ENCODE measurements at places on chromosomes 2 and 18.
A peak's percentile ranks its signal among the peaks of the same experiment; 100 is the strongest.

DNA sequence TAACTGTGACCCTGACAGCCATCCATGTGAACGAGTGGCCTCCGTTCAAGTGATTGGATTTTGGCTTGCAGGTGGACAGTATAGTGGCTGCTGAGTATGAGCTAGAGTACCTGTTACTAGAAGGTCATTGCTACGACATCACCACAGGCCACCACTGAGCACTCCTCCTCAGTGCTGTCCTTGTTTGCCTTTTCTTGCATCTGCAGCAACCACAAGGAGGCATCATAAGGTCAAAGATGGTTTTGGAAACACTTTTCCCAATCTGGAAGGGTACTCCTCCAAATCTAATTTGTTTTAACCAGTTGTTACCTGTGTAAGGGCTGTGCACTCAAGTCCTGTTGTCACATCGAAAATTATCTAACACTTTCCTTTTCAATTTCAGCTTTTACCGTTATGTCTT lies 81.2 kb downstream of the UGGT1 start:
- no peak for DNase-seq

GRCh38 chr18:23816740-23817139 lies 127.5 kb downstream of the LAMA3 start:
- DNase-seq, result peak; percentile 36

DNA sequence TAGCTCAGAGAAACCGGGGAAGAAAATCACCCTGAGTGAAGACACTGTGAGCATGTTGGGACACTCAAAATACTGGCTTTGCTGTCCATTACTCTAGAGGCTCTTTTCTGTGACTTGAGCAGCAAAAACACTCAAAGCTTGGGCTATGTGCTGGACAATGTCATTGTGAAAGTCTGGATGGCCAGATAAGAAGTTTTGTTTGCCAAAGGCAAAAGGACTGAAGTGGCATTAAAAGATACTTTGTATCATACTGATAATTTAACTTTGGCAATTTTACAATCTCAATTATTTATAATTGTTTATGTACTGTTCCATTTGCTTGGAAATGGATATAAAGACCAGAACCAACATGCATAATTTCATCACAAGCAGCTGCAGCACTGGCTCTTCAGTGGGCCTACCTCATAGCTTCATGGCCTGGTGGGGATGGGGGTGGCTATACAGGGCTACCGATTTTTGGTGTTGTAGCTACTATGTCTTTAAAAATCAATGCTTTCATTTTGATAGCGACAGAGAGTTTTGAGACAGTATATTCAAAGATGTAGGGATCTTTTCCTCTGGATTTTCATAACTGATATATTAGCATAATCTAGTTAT lies 51.1 kb downstream of the RBKS start:
- DNase-seq, result no peak

DNA sequence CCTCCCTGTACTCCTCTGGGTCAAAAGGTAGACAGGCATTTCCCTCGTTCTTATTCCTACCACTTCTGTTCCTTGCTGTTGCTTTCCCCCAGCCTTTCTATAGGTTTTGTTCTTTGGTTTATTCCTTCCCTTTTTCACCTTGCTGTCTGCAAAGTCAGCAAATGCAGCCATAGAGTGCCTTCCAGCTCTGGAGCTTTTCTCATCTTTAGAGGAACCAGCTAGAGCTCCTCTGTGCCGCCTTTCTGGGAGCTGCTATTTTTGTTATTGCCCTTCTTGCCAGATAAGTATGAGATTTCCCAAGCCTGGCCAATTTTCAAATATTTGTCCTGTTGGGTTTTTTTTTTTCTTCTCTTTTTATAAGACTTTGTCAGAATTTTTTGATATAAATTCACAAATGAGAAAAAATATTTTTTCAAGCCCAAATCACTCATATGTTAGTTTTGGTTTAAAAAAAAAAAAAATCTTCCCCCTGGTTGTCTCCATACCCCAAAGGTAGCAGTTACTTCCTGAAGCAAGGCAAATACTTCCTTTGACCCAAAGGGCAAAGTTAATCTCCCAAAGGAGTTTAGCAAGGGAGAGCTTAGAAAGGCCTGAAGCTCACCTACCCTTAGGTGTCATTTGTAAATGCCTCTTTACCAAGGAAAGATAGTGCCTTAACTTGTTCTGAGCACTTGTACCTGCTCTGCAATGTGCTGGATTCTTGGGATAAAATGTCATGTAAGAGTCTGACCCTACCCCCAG lies 5.1 kb upstream of the TTC27 start:
- DNase-seq, result peak; percentile 23

GRCh38 chr2:46921676-46922448 lies 6.3 kb upstream of the MCFD2 start:
- no peak for DNase-seq

GRCh38 chr2:174337337-174338146 lies 2.8 kb downstream of the SP9 start:
- no peak for DNase-seq

- no peak for DNase-seq
Measured at GRCh38 chr2:224027070-224027469, 12.0 kb downstream of the SERPINE2 start.

GRCh38 chr2:186645999-186646398 lies 47.9 kb upstream of the FAM171B start:
- no peak for DNase-seq

- DNase-seq, result no peak
Measured at GRCh38 chr18:57331718-57332117, 20.6 kb upstream of the ST8SIA3 start.

- DNase-seq, result no peak
Measured at GRCh38 chr2:175631245-175631623, 370.8 kb downstream of the LNPK start.

DNA sequence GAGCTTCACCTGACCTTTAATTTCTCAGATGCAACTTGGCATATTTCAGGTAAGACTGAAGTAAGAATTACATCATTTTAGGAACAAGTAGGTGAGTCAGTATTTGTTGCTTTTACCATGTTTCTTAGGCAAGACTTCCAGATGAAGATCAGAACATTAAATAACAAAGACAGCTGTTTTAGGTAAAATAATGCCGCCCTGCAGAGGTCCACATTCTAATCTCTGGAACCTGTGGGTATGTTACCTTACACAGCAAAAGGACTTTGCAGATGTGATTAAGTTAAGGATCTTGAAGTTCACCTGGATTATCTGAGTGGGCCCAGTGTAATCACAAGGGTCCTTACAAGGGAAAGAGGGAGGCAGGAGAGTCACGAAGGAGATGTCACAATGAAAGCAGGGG lies 39.3 kb downstream of the ICOS start:
- no peak for DNase-seq

- no peak for DNase-seq
Measured at GRCh38 chr2:10932345-10933151, 20.8 kb downstream of the KCNF1 start.

DNA sequence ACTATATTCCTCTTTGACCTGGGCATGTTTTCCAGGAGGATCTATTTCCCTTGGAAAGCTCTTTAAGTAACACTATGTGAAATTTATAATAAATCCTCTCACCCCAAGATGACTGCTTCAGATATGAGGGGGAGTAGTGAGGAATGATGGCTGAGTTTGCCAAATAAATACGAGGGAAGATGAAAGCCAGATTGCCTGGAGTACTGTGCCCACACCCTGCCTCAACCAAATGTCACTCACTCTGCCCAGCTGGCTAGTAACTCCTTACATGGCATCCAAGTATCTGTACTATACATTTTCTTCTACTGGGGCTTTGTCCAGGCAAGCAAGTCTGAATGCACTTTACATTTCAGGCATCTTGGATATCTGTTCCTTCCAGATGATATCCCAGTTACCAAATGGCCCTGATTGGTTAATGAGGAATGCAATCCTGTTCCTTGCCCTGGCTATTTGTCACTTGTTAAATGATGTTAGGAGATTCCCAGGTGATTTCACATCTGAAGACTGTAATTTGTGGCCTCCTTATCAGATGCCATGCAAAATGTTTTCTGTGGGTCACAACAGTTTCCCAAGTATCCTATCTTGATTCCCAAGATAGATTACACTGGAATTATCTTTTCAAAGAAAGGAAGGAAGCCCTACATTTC lies 191.8 kb downstream of the IKZF2 start:
- DNase-seq, result no peak

DNA sequence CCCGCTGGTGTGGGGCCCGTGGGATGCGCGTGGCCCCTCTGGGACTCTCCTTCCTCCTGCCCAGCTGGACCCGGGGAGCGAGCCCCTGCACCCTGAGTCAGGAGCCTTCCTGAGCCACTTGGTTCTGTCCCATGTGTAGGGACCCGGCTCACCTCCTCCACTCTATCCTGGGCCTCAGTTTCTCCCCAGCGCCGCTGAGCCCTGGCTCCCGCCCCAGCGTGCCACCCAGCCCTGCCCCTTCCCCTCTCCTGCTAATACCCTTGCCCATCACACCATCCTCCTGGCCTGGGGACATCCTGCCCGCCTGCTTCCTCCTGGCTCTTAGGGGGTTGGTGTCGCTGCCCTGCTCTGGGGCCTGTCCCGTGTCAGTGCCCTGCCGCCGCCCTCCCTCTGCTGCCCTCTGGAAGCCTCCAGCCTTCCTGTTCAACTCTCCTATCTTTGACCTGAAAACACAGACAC lies 24.8 kb downstream of the GPC1 start:
- DNase-seq, result no peak

DNA sequence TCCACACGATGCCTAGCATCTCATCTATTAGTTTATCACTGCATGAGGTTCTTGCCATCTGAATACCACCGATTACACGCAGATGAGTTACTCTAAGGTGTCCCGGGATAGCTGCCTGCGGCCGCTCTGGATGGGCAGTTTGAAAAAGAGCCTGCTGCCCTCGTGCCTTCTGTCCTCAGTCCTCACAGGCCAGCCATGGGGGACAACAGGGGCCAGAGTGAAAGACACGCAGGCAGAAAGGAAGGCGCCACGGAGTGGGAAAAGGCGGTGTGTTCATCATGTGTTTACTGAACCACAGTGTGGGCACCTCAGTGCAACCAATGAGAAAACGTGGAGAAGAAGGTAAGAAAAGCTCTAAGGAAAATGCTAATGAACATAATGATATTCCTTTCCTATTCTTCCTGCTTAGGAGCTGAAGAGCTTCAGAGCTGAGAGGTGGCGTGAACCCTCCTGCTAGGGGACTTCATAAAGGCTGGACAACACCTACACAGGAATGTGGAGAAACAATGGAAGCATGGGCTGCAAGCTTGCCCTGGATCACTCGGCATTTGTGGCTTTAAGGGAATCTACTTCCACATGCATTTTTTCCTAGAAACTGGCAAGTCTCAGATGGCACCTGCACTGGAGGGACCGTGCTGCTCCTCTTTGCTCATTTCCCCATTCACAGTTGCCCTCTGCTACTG lies 50.9 kb downstream of the CABYR start:
- no peak for DNase-seq

GRCh38 chr2:182057002-182057401 lies 71.3 kb downstream of the PPP1R1C start:
- DNase-seq, result no peak

GRCh38 chr2:64157792-64158191 lies 13.6 kb upstream of the PELI1 start:
- DNase-seq, result no peak

GRCh38 chr2:117693651-117694050 lies 120.8 kb upstream of the DDX18 start:
- no peak for DNase-seq

DNA sequence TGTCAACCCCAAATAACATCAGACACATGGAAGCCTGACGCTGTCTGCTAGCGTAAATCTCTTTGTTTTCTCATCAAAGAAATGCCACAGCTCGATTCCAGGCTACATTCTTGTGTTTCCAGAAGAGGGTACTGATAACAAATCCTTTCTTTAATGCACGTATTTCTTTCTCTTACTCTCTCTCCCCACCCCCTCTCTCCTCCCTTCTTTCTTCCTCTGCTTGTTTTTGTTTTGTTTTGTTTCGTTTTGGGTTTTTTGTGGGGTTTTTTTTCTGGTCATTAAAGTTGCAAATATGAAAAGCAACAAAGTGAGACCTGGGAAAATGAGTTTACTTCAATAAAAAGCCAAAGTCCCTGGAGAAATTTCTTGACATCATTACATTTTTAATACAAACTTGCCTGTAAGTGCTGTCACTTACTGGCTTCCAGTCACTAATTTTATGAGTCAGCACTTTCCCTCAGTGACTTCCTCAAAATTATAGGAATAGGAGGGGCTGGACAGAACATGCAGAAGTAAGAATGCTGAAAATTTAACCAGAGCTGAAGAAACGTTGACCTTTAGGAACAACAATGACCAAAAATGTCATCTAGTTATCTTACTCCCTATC lies 106.7 kb upstream of the NABP1 start:
- DNase-seq, result peak; percentile 47

GRCh38 chr2:74212702-74213410 lies 14.4 kb downstream of the MTHFD2 start:
- no peak for DNase-seq

DNA sequence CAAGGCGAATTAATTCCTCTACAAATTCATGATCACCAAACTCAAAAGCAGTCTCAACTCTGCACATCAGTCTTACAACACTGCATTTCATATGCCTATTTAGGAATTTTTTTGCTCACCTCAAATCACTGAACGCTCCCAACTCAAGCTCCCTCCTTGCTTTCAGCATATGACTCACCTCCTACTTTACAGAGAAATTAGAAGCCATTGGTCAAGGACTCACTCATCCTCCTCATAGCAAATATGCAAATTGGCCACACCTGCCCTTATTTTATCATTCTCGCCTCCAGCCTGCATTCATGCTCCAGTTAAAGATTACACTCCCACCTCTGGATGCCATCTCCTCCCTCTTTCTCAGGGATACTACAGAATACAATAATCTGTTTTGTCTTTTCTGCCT lies 148.8 kb downstream of the MBD2 start:
- no peak for DNase-seq

DNA sequence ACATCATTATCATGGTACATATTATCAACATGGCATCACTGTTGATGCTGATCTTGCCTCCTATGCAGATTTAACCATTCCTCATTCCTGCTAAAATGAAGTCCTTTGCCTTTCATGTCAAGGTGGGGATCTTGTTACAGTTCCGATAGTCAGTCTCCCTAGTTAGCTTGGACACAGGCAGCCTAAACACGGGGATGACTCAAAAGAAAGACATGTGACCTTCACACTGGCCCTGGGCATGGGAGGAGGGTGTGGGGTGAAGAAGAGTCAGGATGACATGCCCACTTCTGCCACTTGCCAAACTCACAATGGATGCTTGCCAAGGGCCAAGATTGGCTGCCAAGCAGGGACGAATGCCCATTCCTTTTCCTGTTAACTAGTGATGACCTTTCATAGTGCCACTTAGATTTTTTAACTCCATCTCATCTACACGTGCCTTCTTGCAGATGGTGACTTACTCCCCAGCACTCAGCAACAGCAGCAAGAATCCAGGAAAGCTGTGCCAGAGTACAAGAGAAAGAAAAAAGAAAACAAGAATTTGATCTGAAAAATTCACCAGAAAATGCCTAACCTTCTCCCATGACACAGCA lies 13.9 kb upstream of the SLC1A4 start:
- no peak for DNase-seq

- DNase-seq, result no peak
Measured at GRCh38 chr18:77940566-77940965, 690.9 kb downstream of the GALR1 start.

DNA sequence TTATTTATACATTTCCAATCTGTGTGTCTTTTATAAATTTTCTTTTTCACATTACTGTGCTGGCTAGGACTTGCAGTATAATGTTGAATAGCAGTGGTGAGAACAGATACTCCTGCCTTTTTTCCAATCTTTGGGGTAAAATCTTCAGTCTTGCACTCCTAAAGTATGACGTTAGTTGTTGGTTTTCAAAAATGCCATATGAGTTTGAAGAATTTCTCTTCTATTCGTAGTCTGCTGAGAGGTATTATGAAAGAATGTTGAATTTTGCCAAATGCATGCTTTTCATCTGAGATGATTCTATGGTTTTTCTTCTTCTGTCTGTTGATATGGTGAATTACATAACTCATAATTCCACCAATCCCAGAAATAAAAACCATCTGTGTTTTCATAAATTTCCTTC lies 335.3 kb upstream of the CHST9 start:
- DNase-seq, result no peak

GRCh38 chr2:234949762-234950434 lies 1.9 kb upstream of the SH3BP4 start:
- no peak for DNase-seq
